Osteocyte (in vitro differentiated cells): ENCODE measurements at places on chromosomes 1 and 21. TPM values are rescaled to one million over a fixed set of nuclear protein-coding genes. Genes with fewer than 3 reads are reported as not detected.

The FCRL2 gene
- not detected in 2 replicates for total RNA-seq

The ZSCAN20 gene
- total RNA-seq, result 5.2 and 7.3 TPM in 2 replicates

DNA sequence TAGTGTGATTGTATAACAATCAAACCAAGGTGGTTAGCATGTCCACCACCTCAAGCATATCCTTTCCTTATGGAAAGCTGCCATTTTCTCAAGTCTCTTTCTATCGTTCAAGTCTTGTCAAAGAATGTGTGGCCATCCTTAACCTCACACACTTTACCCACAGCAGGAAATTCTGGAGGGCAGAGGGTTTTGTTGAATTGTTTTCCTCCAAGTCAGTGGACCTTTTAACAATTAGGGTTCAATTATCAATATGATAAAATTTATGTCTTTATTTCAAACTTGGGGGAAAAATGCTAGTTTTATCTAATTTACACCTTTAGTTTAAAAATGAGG, 14.2 kb upstream of the PTPRC start:
- H3K4me3 ChIP-seq, result no peak overlapping the region
- no peak overlapping the region for H3K27ac ChIP-seq
- H3K36me3 ChIP-seq, result no peaks in the 10 kb centered on the region
- DNase-seq, result no peak

- no peak overlapping the region for H3K27ac ChIP-seq
- DNase-seq, result no peak
- no peak overlapping the region for H3K4me3 ChIP-seq
- peaks cover 12% of the 10 kb centered on the region for H3K27me3 ChIP-seq
- no peaks in the 10 kb centered on the region for H3K4me1 ChIP-seq
- no peaks in the 10 kb centered on the region for H3K36me3 ChIP-seq
Measured at GRCh38 chr1:223189903-223190724, 47.1 kb upstream of the TLR5 start.

- no peaks in the 10 kb centered on the region for H3K27me3 ChIP-seq
- H3K36me3 ChIP-seq, result no peaks in the 10 kb centered on the region
- H3K4me1 ChIP-seq, result peaks cover 15% of the 10 kb centered on the region
- H3K27ac ChIP-seq, result no peak overlapping the region
Measured at GRCh38 chr21:45636951-45637646, 6.4 kb upstream of the PCBP3 start.

- no peaks in the 10 kb centered on the region for H3K4me1 ChIP-seq
- no peak for DNase-seq
- peaks cover 29% of the 10 kb centered on the region for H3K27me3 ChIP-seq
- no peak within 1 kb of the TSS for H3K27ac ChIP-seq
- H3K4me3 ChIP-seq, result no peak within 1 kb of the TSS
Measured at GRCh38 chr1:196774603-196775002, at the start of gene CFHR3. TSS of gene CFHR3 (plus strand) at chr1:196774840. CDS start at chr1:196774887, 47 bp downstream.

GRCh38 chr1:58768971-58769808, 14.7 kb downstream of the JUN start:
- no peaks in the 10 kb centered on the region for H3K27me3 ChIP-seq
- DNase-seq, result peak; percentile 91
- H3K27ac ChIP-seq, result peak overlapping the region; percentile 43
- peaks cover 62% of the 10 kb centered on the region for H3K4me1 ChIP-seq

DNA sequence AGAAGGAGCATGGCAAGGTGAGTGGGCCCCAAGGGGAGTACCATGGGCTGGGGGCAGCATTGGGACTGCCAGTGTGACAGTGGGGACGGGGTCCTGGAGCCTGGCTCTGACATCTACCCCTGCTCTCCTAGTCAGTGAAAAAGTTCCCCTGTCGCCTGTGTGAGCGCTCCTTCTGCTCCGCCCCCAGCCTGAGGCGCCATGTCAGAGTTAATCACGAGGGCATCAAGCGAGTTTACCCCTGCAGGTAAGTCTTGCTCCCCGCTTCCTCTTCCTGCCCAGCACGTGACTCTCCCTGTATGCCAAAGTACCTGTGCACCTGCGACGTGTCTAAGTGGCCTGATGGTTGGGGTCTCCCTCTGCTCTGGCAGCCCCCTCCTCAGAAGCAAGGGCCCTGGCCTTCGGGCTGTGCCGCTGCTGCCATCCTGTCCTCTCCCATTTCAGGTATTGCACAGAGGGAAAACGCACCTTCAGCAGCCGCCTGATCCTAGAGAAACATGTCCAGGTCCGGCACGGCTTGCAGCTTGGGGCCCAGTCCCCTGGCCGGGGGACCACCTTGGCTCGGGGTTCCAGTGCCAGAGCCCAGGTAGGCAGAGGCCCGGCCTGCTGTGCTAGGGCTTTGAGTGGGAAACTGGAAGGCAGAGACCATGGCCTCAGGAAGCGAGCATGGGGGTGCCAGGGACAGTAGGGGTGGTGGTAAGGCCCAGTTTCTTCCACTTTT, 8.1 kb downstream of the ZNF687 start:
- no peak overlapping the region for H3K4me3 ChIP-seq
- no peak overlapping the region for H3K27ac ChIP-seq
- H3K36me3 ChIP-seq, result peaks cover 37% of the 10 kb centered on the region

DNA sequence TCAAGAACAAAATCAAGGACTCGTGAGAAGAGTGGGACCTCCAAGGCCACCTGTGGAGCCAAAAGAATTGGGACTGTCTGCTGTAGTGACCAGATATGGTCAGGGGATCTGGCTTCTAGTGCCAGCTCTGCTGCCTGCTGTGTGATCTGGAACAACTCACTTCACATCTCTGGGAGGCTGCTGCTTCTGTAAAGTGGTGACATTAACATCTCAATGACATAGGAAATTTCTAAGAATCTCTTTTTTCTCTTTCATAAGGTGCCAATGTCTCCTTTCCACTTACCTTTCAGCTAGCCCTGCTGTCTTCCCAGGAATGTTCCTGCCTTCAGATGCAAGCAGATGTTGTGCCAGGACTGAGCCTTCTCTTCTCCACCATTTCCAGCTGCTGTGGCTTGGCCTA, 5.0 kb upstream of the SRSF4 start:
- no peak overlapping the region for H3K27ac ChIP-seq
- DNase-seq, result no peak
- peaks cover 11% of the 10 kb centered on the region for H3K4me1 ChIP-seq
- no peaks in the 10 kb centered on the region for H3K36me3 ChIP-seq
- H3K27me3 ChIP-seq, result no peaks in the 10 kb centered on the region

- no peak overlapping the region for H3K4me3 ChIP-seq
- no peaks in the 10 kb centered on the region for H3K36me3 ChIP-seq
- peaks cover 20% of the 10 kb centered on the region for H3K27me3 ChIP-seq
- no peak overlapping the region for H3K27ac ChIP-seq
- no peak for DNase-seq
- H3K4me1 ChIP-seq, result no peaks in the 10 kb centered on the region
Measured at GRCh38 chr1:199723250-199723956, 304.1 kb upstream of the NR5A2 start.

DNA sequence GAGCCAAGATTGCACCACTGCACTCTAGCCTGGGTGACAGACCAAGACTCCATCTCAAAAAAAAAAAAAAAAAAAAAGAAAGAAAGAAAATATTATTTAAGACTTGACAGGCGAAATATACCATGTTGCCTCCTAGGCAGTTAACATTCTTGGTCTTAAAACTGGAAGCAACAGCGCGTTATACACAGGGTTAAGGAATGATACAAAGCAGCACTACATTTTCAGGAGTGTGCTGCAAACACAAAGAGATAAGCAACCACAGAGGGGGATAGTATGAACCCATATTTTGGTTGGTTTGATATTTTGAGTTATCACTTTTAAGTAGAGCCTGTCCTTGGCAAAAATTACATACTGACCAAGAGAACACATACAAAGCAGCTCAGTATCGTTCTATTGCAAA, 25.1 kb downstream of the USP24 start:
- H3K4me1 ChIP-seq, result peaks cover 9% of the 10 kb centered on the region
- H3K36me3 ChIP-seq, result peaks cover 3% of the 10 kb centered on the region
- H3K27me3 ChIP-seq, result no peaks in the 10 kb centered on the region
- no peak for DNase-seq
- no peak overlapping the region for H3K4me3 ChIP-seq
- H3K27ac ChIP-seq, result no peak overlapping the region

DNA sequence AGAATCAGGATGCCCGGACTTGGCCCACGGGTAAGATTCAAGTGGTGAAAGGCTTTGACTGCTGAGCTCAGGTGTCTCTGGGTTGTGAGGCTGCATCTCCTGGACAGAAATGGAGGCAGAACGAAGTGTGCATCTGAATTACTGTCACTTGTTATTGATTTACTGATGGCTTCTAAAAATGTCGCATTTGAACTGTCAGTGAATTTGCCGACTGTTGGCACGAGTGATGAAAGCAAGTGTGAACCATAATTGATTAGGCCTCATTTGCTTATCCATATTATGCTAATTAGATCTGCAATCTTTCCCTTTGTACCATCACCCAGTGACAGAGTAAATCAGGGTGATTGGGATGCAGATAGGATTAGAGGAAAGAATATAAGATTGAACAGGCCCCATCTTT, 252.4 kb downstream of the NUF2 start:
- DNase-seq, result no peak
- H3K4me3 ChIP-seq, result no peak overlapping the region
- H3K4me1 ChIP-seq, result no peaks in the 10 kb centered on the region
- H3K36me3 ChIP-seq, result no peaks in the 10 kb centered on the region
